ENCODE measurements at places on chromosomes 1 and 21.
A peak's percentile ranks its signal among the peaks of the same experiment; 100 is the strongest.

DNA sequence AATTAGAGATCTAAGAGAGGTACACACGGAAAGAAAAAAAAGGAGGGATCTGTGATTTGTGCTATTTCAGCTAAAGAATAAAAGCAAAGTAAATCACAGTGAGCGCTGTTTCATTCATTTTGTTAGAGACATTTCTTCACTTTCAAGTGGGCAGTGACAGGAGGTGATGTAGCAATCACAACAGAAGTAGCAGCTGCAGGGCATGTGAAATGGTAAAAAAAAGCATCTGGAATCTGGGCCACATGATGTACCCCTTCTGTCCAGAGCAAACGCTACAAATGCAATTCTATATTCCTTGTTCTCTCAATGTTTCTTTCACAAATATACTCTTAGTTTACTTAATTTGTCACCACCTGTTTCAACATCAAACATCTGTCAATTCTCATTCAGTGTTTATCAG lies 786.5 kb downstream of the LRRIQ3 start:
- DNase-seq = no peak

GRCh38 chr1:84083307-84083706 lies 60.8 kb upstream of the PRKACB start:
- DNase-seq = peak; percentile 52

DNA sequence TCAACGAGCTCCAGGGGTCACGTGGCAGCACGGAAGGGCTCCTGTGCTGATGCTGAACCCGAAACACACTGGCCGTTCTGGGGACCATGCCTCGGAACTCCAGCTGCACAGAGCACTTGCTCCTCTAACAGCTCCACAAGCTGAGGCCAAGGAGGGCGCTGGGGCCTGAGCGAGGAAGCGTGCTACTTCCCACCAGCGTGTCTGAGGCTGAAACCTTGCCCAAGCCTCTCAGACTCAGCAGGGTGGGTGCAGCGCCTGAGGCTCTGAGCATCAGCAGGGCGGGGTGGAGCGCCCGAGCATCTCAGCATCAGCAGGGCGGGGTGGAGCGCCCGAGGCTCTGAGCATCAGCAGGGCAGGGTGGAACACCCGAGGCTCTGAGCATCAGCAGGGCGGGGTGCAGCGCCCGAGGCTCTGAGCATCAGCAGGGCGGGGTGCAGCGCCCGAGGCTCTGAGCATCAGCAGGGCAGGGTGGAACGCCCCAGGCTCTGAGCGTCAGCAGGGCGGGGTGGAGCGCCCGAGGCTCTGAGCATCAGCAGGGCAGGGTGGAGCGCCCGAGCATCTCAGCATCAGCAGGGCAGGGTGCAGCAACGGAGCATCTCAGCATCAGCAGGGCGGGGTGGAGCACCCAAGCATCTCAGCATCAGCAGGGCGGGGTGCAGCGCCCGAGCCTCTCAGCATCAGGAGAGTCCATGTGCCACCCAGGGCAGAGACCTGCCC lies 9.6 kb downstream of the WRAP73 start:
- no peak for DNase-seq

DNA sequence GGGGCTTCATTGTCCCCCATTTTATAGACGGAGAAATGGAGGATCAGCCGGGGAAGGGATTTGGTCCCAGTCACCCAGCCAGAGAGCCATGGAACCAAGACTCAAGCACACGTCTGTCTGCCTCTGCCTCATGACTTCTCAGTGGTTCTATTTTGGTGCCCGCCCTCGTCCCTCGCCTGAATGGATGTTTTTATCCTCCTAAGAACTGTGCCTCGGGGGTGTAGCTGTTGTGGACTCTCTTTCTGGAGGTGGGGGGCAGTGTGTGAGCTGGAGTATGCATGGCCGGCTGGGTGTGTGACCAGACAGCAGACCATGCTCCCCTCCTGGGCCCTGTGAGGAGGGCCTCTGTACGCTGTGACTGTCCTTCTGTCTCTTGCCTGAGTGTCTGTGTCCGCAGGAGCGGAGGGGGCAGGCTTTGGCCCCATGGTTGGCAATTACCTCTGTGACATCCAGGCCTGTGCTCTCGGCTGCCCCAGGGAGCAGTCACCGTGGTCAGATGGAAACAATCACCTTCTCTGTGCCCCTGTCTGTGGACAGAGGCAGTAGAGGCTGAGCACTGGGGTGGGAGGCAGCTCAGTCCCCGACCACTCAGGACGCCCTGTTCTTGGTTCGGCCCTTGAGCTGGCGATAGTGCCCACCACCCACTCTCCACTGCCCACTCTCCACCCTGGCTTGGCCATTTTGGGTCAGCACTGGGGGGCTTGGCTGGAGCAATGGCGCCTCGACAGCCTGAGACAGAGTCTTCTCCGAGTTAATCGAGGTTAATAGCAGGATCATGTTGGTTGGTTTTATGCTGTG lies 20.4 kb downstream of the WNT4 start:
- no peak for DNase-seq

- DNase-seq = no peak
These were observed 43.0 kb upstream of the RAP1A start for GRCh38 chr1:111576547-111576946.

DNA sequence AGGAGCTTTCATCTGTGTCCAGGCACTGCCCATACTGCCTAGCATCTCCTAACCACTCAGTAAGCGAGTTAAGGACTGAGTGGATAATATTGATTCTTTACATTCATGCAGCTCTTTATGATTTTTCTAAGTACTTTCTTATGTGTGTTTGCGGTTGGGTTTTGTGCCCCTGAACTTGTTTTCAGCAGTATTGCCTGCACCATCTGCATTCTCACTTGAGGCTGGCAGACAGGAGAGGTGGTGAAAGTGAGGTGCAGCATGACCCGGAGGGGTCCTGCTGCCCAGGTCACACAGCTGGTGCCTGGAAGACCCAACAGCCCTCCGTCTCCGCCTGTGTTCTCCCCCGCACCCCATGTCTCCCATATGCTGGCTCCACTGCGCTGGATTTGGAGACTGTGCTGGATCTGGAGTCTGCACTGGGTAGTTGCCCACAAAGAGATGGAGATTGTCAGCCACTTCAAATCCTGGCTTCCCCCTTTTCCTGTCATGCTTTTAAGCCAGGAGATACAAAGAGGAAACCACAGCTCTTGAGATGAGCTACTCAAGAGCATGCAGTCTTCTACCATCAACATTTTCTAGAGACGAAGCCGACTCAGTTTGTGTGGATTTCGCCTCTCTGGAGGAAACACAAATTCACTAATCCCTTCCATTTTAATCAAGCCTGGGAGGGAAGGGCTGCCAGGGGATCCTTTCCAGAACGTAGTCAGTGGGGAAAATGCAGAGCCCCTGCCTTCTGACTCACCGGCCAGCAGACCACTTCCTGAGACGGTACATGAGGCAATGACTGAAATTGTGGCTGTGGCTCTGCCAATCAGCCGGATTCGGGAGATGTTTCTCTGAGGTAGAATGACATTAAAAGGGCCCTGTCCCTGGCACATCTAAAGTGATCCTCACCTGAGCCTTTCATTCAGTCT lies 71.7 kb upstream of the ANGPTL1 start:
- DNase-seq = no peak

DNA sequence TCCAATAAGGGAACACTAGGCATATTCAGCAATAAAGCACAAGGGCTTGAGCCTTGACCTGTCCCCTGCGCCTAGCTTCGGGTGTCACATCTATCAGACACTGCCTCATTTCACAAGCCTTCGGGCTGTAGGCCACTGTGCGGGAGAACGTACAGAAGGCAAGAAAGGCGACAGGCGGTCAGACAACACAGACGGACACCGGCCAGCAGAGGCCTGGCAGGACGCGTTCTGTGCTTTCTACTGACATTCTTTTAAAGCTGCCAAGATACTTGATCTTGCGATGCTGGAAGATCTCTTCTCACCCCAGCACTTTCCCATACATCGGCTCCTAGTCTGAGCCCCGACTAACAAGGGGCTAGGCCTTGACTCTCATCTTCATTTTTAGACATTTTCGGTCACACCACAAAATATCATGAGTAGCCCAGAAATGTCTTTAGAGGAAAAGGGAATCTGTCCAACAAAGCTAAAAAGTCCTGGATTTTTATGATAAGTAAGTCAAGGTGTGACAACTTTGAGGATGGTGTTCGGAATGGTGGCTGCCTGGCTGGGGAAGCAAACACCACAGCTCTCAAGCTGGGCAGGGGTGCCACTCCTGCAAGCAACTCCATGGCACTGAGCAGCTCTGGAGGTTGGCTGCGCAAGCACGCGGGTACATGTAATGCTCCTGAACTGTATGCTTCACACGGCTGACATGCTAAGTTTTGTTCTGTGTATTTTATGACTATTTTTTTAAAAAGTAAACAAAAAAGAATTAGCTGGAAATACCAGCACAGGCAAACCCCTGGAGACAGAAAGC lies 18.7 kb downstream of the RIPK4 start:
- no peak for DNase-seq

DNA sequence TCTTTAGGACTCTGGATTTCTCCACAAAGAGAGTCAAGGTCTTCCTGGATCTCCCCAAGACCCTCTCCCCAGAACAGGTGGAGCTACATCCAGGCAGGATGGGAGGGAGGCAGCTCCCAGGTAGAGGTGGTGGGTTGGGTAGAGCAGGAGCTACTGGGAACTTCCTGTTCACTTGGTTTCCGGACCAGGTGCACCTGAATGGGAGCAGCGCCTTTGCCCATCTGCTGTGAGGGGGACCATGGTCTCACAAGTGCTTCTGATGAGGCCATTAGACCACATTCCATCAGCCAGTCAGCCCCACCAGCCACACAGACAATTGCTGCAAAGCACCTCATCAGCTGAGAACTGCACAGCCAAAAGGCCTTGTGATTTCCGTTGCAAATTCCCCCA lies 188.8 kb downstream of the MATN1 start:
- DNase-seq = no peak

GRCh38 chr1:239872626-239873025 lies 219.1 kb upstream of the FMN2 start:
- no peak for DNase-seq

GRCh38 chr1:183098317-183098716 lies 75.1 kb downstream of the LAMC1 start:
- DNase-seq = no peak

GRCh38 chr1:201059401-201059800 lies 35.9 kb upstream of the KIF21B start:
- DNase-seq = no peak

GRCh38 chr1:2528611-2528965 lies 1.5 kb downstream of the HES5 start:
- DNase-seq = no peak

DNA sequence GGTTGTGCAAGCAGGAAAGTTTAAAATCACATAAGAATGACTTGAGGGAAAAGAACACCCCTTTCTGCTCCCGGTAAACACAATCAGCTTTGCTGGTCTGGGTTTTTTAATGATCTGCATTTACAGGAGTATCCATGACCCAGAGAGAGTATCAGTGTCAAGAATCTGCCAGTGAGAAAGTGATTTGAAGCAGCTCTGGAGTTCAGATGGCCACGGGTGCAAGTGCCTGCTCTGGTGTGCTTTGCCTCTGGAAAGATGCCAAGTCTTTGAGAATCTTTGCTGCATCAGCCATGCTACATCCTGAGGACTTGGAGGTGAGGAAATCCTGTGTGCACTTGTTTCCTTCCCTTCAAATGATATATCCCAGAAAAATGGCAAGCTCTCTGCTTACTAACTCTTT lies 18.6 kb upstream of the MYSM1 start:
- no peak for DNase-seq
